ENCODE measurements at places on chromosomes 4 and X.

GRCh38 chr4:19194672-19195071 lies 1057.0 kb upstream of the SLIT2 start:
- DNase-seq: no peak

DNA sequence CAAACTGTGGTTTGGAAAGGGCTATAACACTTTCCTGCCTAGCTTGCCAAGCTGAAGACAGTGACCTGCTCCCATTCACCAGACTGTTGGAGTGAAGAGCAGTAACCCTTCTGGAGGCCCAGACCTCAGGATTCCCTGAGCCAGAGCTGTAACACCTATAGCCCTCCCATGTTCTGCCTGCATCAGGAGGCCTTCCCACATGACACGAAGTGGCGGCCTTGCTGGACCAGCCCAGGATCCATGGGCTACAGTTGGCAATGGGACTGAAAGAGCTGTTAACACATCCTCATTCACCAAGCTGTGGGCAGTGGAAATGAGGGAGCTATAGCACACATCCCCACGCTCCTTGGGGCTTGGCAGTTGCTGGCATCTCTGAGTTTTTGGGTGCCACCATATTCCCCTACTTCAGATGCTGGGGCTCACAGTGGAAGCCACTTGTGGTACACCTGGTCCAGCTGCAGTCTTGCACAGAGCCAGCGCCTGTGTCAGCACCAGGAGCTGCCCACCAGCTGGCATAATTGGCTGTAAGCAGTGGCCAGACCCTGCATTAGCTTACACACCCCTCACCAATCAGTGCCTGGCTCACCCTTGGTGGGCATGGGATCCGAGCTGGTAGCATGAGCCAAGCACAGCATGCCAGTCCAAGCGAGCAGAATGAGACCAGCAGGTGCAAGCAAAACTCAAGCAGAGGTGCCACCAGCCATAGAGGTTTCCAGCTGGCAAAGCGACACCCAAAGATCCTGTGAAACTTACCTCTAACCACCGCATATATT lies 1029.3 kb downstream of the TECRL start:
- no peak for DNase-seq

GRCh38 chr4:135240796-135241195 lies 1039.2 kb upstream of the PABPC4L start:
- no peak for DNase-seq

DNA sequence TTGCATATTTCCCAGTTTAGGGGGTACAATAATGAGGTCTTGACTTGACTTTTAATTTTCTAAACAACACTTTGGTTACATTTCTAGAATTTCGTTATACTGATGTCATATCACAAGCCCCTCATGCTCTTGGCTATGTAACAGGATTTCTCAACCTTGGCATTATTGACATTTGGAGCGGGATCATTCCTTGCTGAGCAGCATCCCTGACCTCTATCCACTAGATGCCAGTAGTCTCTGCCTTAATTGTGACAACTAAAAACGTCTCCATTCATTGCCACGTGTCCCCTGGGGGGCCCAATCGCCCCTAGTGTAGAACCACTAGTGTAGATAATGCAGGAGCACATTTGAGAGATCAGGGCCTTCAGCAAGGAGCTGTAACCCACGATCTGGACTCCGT lies 234.2 kb upstream of the MID1 start:
- no peak for DNase-seq

- DNase-seq: no peak
Measured at GRCh38 chr4:132651196-132651595, 497.9 kb upstream of the PCDH10 start.

DNA sequence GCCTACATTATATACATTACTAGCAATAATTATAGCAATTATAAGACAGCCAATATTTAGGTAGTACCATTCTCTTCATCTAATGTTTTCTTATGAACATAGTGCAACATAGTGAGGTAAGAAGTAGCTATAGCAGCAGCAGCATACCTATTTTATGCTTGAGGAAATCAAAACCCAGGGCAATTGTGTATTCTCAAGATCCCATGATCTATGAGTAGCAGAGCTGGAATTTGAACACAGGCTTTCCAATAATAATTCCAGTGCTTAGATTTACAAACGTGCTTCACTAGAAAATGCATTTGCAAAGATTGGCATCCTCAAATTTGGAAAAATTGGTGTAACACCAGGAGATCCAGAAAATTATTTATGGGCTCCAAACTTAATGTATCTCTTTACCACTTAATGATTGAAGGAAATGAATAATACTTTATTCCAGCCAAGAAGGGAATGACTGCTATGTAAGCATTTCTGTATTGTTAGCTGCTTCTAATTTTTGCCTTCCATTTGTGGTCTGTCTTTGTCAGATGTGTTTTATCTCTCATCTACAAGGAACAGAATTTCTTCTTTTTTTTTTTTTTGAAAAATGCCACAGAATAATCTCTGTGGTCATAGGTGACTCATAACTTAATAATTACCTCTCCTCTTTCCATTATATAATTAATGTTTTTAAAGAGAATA lies 451.1 kb downstream of the ARAP2 start:
- DNase-seq: no peak

DNA sequence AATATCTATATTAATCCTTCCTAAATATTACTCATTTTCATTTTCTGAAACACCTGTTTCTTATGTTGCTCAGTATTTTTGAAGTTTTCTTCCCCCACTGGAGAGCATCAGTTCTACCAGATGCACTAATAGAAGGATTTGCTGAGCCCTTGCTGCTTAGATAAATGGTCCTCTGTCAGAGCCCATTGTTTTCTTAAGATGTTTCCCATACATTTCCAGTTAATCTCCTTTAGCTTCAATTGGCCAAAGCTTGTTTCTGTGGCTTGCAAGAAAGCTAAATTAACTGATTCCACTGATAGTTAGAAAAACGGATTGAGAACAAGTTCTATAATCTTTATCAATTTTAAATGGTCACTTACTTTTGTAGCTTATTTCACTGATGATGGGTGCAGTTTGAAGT lies 1425.5 kb downstream of the PCDH18 start:
- DNase-seq: no peak

GRCh38 chr4:10554694-10555093 lies 97.5 kb upstream of the ZNF518B start:
- peak; percentile 21 for DNase-seq

GRCh38 chr4:69493515-69493914 lies 2.2 kb downstream of the UGT2B4 start:
- no peak for DNase-seq

GRCh38 chr4:172648471-172648870 lies 520.1 kb upstream of the GALNT7 start:
- no peak for DNase-seq

- no peak for DNase-seq
Measured at GRCh38 chr4:4720646-4721045, 138.8 kb upstream of the MSX1 start.

DNA sequence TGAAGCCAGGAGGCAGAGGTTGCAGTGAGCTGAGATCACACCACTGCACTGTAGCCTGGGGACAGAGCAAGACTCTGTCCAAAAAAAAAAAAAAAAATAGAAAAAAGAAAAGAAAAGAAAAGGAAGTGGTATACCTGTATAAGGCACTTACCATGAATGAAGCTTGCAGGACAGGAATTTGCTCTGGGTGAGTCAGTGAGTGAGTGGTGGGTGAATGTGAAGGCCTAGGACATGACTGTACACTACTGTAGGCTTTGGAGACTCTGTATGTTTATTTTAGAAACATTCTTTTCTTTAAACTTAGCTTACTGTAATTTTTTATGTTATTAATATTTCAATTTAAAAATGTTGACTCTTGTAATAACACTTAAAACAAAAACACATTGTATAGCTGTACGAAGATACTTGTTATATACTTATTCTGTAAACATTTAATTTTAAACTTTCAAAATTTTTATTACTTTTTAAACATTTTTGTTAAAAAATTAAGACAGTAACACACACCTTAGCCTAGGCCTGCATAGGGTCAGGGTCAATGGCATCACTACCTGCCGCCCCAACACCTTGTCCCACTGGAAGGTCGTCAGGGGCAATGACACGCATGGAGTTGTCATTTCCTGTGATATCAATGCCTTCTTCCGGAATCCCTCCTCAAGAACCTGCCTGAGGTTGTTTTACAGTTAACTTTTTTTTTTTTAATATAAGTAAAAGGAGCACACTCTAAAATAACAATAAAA lies 78.7 kb downstream of the CLNK start:
- no peak for DNase-seq

DNA sequence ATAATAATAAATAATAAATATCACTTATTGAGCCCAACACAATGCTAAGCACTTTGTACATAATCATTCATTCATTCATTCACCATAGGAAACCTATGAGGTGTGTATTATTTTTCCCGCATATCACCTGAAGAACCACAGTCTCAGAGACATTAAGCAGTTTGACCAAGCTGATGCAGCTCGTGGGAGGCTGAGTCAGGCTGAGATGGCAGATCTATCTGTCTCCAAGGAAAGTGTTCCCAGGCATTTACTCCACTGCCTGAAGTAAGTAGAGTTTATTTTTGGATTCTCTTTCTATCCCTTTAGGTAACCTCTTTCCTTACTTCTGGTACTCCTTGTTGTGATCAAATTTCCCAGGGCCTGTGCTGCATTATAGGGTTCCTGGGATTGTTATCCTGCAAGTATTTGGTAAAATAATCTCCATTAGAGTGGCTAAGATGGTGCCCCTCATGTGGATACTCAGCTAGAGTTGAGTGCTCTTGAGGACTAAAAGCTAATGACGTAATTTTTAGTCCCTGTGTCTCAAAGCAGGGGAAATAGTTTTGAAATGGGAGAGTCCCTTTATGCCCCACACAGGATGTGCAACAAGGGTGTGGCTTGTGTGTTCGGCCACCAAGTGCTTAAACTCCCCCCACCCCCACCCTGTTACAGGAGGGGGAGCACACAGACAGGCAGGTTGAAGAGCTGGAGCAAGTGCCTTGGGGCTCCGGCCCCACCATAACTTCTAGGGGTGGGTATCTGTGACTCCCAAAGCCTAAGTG lies 467.0 kb downstream of the STIM2 start:
- DNase-seq: no peak

GRCh38 chrX:12771445-12772069 lies 19.7 kb upstream of the PRPS2 start:
- DNase-seq: no peak

- DNase-seq: no peak
Measured at GRCh38 chr4:104424475-104424941, 70.2 kb downstream of the CXXC4 start.

DNA sequence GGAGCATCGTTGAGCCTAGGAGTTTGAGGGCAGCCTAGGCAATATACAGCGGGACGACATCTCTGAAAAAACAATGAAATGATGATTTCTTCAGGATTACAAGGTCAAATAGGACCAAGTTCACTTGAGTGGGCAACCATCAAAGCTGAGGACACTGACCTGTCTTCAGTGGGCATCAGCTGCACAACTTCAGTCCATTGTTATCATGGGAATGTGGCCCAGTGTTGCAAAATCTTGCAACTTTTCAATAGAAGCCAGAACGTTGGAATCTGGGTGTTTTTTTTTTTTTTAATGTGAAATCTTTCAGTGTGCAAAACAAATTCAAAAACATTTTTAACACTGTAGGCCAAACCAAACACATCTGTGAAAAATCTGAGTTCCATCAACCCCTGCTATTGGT lies 155.4 kb upstream of the PLAC1 start:
- DNase-seq: no peak

- DNase-seq: no peak
Measured at GRCh38 chr4:124757126-124757525, 44.6 kb upstream of the ANKRD50 start.

DNA sequence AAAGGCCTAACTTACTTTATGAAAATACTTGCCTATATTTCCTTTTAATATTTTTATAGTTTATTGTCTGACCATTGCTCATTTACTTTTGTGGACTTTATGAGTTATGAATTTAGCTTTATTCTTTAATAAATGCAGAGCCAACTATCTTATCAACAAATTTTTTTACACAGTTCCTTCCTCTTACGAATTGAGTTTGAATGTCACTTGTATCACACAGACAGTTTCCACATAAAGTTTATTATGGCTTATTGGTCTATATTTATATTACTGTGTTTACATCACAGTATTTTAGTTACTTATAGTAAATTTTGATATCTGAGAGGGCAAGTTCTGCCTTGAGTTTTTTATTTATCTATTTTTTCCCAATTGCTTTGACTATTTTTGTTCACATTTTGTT lies 450.6 kb downstream of the C4orf33 start:
- DNase-seq: no peak

- DNase-seq: no peak
Measured at GRCh38 chr4:12118651-12119213, 690.0 kb upstream of the HS3ST1 start.

GRCh38 chr4:126583509-126583908 lies 1049.2 kb upstream of the INTU start:
- no peak for DNase-seq

DNA sequence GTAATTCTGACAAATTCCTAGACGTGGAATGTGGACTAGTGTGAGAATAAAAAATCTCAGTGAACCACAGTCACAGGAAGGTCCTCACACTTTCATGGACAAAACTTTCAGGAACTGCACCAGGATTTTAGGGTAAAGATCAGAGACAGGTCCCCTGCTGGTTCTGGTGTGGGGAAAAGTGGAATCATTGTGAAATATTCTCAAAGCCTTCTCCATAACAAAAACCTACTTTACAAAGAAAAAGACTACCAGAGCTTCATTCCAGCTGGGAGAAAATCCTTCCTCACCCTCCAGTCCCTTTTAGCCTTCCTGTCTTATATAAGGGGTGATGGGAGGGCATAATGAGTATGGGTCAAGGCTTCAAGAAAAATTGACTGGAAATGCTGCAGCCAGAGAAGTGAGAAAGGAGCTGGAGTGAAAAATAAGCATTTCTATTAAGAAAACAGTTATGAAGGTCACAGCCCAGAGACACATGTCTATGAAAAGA lies 325.8 kb downstream of the ARAP2 start:
- DNase-seq: no peak

GRCh38 chr4:104494822-104495559 lies at the start of gene CXXC4:
Gene CXXC4, minus strand, starts transcription at chr4:104494894. Its CDS starts 3,092 bp downstream, at chr4:104491802.
- DNase-seq: no peak

DNA sequence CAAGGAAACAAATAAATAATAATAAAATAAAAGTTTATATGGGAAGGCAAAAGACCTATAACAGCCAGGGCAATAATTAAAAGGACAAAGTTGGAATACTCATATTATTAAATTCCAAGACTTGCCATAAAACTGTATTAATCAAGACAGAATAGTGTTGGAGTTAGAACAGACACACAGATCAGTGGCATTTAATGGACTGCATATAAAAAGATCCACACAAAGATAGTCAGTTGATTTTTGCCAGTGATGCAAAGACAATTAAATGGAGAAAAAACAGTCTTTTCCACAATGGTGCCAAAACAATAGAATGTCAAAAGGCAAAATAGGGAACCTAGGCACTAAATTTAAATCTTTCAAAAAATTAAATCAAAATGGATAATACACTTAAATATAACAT lies 587.1 kb upstream of the GRIA3 start:
- DNase-seq: no peak

DNA sequence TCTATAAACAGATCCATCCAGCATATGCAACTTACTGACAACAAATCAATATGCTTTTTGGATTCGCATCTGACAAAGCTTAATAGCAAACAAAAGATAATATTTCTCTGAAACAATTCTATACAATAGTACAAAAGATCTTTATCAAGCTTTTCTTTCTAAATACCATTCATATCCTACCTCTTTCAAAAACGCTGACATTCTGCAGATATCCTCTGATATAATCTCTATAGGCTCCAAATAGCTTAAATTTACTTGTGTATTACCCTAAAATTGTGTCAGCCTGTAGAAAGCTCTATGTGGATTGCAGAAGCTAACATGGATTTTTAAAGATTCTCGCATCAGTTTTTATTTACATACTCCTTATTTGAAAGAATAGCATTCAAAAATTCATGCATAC lies 260.6 kb downstream of the GASK1B start:
- no peak for DNase-seq

GRCh38 chr4:129342819-129343408 lies 247.0 kb downstream of the C4orf33 start:
- DNase-seq: peak; percentile 47
